CD14-positive monocyte (primary cell): ENCODE measurements at places on chromosomes 5 and 9. TPM values are rescaled to one million over a fixed set of nuclear protein-coding genes. Genes with fewer than 3 reads are reported as not detected.

OR2S2 gene
- not detected for polyA plus RNA-seq

DNA sequence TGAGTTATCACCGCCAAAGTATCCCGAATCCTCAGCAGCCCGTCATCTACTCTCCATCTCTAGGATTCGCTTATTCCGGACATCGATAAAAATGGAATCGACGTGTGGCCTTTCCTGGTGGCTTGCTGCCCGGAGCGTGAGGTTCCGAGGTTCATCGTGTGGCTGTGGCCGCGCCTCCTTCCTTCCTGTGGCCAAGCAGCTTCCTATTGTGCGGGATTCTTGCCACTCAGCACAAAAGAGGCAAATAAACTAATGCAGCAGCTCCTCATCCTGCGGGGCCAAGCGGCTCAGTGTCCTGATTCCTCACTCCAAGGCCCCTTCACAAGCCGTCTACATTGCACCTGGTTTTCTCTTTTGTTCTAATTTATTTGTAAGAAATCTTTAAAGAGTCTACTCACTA lies 800.9 kb downstream of the CDH9 start:
- no peak for DNase-seq

GRCh38 chr5:80591352-80591751 lies 21.3 kb upstream of the ANKRD34B start:
- no peak for DNase-seq

DNA sequence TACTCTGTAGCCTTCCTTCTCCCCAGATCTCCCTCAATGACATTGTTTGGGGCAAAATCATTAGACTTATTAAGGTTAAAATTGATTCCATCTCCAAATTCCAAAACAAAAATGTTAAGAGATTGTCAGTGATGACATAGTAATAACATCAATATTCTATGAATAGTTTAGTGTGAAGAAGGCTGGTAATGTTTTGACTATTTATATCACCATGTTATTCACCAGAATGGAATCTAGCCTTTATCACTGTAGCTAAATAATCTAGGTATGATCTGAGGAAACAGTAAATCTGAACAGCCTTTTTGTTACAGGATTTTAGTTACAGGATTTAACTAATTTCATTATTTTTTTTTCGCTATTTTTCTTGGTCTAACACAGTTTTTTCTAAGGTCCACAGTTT lies 929 bp upstream of the PLPP6 start:
- DNase-seq = no peak

GRCh38 chr9:110828264-110828663 lies 159.7 kb downstream of the MUSK start:
- DNase-seq = no peak

- DNase-seq = peak; percentile 95
Observed at GRCh38 chr5:142977363-142978051, 207.3 kb downstream of the ARHGAP26 start.

GRCh38 chr5:139401546-139401945 lies 2.3 kb downstream of the SPATA24 start:
- no peak for DNase-seq

DNA sequence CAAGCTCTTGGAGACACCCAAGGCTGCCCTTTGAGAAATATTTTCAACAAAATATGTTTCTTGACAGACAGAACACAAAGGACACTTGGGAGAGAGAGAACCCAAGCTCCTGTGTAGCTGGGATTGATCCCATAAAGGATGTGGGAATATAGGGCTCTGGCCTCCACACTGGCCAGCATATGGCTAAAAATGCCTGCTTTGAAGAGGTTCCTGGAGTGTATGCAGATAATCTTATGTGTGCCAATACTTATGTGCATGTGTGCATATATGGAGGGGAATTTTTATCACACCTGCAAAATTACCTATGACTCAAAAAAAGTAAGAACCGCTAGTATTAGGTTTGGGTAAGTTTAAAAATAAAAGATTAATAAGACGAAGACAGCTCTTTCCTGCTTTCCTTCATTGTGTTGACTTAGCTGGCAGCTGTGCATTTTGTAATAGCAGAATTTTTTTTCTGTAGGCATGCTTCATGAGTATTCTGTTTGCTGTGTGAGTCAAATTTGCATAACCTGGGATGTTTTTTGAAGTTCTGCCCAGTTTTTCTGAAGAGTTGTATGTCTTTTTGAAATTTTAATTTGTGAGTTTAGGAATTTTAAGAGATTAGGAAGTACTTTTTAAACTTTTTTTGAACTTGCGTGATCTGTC lies 42.6 kb downstream of the HACD4 start:
- peak; percentile 16 for DNase-seq

PPP3R2 gene
- polyA plus RNA-seq = not detected

GRCh38 chr5:62457071-62457470 lies 44.5 kb downstream of the IPO11 start:
- DNase-seq = no peak

ADAMTSL2 gene
- not detected for polyA plus RNA-seq

ANXA2R gene
- 2.3 TPM for polyA plus RNA-seq

- DNase-seq = no peak
Observed at GRCh38 chr9:134968011-134968822, 50.5 kb upstream of the FCN1 start.

NR6A1 gene
- polyA plus RNA-seq = 0.15 TPM

- DNase-seq = no peak
Observed at GRCh38 chr9:13974891-13975290, 339.1 kb downstream of the NFIB start.

GRCh38 chr9:116147821-116148220 lies 5.8 kb upstream of the PAPPA start:
- no peak for DNase-seq

KIF4B gene
- polyA plus RNA-seq = not detected

GRCh38 chr5:39992617-39993202 lies 567.9 kb upstream of the DAB2 start:
- no peak for DNase-seq

LECT2 gene
- polyA plus RNA-seq = not detected
